ENCODE measurements at places on chromosomes 6 and 20. TPM values are rescaled to one million over a fixed set of nuclear protein-coding genes. Genes with fewer than 3 reads are reported as not detected.

Gene BPIFB4
- total RNA-seq, result not detected

Gene NOL4L
- total RNA-seq, result 6.8 TPM

- H3K27ac ChIP-seq, result no peak overlapping the region
- no peaks in the 10 kb centered on the region for H3K4me1 ChIP-seq
- H3K36me3 ChIP-seq, result no peaks in the 10 kb centered on the region
- no peak overlapping the region for H3K4me3 ChIP-seq
- no peak for DNase-seq
Observed at GRCh38 chr6:66568271-66568670, 861.2 kb upstream of the EYS start.

DNA sequence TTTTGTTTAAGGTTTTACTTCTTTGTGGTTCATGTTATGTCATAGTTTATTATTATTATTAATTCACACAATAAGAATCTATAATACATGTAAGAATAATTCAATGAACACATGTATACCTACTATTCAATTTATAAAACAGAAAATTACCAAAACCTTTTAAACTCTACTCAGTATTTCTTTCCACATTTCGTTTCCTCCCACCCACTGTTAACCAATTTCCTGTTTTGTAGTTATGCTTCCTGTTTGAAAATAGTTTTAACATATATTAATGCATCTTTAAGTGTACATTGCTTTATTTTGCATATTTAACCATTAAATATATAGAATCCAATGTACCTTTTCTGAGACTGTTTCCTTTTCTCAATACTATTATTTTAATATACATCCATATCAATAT is 397.9 kb upstream of the SPTLC3 start:
- no peaks in the 10 kb centered on the region for H3K36me3 ChIP-seq
- DNase-seq, result no peak
- H3K4me1 ChIP-seq, result no peaks in the 10 kb centered on the region
- no peaks in the 10 kb centered on the region for H3K27me3 ChIP-seq
- no peak overlapping the region for H3K4me3 ChIP-seq

GRCh38 chr6:4567141-4567540 is 209.1 kb upstream of the CDYL start:
- no peaks in the 10 kb centered on the region for H3K36me3 ChIP-seq
- no peaks in the 10 kb centered on the region for H3K27me3 ChIP-seq
- no peak overlapping the region for H3K27ac ChIP-seq
- H3K4me1 ChIP-seq, result no peaks in the 10 kb centered on the region
- no peak for DNase-seq

- no peaks in the 10 kb centered on the region for H3K4me1 ChIP-seq
- H3K4me3 ChIP-seq, result no peak overlapping the region
- DNase-seq, result no peak
Observed at GRCh38 chr6:128240024-128240428, 280.4 kb downstream of the PTPRK start.
